ENCODE measurements at places on chromosomes 4 and X.
A peak's percentile ranks its signal among the peaks of the same experiment; 100 is the strongest.

- DNase-seq = no peak
Observed at GRCh38 chrX:48489892-48490291, 13.9 kb downstream of the FTSJ1 start.

- DNase-seq = no peak
Observed at GRCh38 chr4:23856630-23857029, 33.2 kb downstream of the PPARGC1A start.

DNA sequence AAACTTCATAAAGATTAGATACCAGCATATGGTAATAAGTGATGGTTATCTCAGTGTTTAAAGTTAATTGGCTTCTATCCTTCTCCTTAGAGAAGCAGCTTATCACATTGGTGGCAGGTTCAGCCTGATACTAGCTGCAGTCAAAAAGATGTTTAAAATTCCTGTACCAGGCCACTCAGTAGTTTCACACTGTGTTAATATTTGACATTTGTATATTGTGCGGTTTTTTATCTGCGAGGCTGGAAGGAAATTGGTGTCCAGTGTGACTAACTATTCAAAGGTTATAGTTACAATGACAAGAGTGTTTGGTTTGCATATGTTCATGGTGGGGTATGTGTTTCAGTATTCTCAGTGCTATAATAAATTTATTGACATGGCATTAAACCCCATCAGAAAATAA, 27.5 kb upstream of the TBC1D8B start:
- DNase-seq = no peak

DNA sequence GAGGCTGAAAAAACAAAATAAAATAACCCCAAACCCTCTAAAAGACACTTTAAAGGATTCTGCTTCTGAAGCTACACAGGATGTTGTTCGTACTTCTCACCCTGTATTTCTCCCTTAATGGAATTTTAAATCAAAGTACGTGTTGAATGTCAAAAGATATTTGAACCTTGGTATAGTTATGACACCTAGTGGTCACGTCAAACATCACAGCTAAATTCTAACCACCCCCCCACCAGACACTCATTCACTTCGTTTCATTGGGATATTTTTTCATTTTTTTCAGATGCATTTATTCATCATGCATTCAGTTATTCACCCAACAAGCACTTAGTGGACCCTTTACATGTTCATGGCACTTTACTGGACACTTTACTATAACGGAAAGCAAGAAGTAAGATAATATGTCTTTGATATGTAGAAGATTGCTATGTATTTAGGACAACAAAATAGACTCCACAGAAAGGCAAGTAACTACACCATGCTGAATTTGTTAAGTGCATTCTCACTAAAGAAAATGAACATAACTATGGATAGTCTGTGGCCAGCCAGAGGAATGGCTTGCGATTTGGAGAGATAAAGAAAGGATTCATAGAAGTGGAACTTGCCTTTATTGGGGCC, 62.5 kb upstream of the GPR174 start:
- peak; percentile 14 for DNase-seq
